ENCODE measurements at places on chromosomes 3 and 15.

GRCh38 chr3:127660621-127661251, 12.0 kb upstream of the ABTB1 start:
- DNase-seq, result no peak

GRCh38 chr15:96350934-96351724, 20.6 kb downstream of the NR2F2 start:
- no peak for DNase-seq

DNA sequence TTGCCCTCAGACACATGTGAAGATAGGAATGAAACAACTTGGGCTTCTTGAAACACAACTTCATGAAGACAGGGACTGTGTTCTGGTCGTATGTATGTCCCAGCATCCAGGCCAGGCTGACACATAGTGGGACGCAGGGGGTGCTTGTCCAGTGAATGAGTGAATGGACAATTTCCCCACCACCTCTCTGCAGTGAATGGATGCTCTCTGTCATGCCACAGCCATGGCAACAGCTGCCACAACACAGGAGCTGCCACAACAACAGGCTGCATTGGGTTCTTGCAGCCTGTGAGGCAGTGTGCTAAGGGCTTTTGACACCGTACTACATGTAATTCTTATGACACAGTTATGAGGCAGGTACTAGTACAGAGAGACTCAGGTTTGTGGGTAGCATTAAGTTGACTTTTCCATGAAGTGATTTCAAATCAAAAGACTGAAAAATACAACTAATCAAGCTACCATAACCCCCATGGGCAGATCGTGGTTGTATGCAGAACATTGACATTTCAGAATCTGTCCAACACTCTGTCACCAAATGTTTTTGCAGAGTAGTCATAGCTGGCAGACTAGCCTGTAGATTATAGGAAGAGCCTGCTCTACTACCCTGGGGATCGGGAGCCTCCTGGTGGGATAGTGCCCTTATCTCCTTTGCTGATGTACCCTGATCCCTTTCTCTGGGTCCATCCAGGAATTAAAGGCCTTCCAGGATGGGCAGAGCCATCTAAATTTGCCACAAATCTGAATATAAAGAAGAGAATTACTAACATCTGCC, 40.8 kb downstream of the CLSTN2 start:
- no peak for DNase-seq

DNA sequence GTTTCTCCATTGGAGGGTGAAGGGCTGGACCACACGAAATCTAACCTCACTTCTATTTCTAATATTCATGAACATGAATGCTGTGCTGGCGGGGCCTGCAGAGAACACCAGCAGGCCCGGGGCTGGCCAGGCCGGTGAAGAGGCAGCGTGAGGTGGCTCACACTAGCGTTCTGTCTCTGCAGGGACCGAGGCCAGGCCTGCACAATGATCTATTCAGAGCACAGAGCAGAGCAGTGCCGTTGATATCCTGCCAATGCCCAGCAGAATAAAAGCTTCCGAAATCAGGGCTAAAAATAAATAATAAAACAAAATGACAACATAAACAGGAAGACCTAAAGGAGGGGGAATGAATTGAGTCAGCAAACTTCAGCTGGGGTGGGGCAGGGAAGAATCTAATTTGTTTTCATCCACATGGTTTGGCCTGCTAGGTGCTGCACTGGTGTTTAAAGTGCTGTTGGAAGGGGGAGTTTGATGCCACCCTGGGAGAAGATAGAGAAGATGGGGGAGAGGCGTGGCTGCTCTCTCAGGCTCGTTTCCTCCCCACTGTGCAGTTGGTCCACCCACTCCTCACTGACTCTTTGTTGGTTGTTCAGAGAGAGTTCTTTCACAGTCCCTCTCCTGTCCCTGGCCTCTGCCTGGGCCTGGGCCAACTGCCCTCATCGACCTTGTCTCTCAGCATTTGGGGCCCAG, 837.1 kb downstream of the AGBL1 start:
- DNase-seq, result no peak

- DNase-seq, result no peak
Observed at GRCh38 chr3:184368116-184368515, 6.6 kb downstream of the POLR2H start.

GRCh38 chr3:29486096-29486495, 205.2 kb downstream of the RBMS3 start:
- DNase-seq, result no peak

- no peak for DNase-seq
Observed at GRCh38 chr15:77630956-77631744, 1.6 kb downstream of the LINGO1 start.

DNA sequence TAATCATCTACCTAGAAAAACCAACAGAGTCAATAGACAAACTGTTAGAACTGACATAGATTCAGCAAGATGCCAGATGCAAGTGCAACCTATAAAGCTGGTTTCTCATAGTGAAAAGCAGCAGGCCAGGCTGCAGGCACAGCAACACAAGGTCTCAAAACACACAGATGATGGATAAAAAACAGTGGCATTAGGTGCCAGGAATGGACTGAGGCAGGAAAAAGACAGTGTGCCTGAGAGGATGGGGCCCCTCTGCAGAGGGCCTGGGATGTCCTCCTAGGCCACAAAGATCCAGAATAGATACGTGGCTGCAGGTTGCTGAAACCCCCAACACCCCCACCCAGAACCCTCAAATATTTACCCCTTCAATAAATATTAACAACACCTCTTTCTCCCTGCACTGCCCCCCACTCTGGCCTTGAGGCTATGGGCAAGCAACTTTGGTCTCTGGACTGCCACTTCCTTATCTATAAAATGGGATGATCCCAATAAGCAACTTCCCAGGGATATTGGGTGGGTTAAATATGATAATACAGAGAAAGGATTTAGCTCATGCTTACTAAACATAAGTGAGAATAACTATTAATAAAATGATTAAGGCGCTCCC, 35.2 kb upstream of the FGD5 start:
- no peak for DNase-seq

Measured in immature natural killer cell (primary cell).